ENCODE measurements at places on chromosomes 7 and 10.

DNA sequence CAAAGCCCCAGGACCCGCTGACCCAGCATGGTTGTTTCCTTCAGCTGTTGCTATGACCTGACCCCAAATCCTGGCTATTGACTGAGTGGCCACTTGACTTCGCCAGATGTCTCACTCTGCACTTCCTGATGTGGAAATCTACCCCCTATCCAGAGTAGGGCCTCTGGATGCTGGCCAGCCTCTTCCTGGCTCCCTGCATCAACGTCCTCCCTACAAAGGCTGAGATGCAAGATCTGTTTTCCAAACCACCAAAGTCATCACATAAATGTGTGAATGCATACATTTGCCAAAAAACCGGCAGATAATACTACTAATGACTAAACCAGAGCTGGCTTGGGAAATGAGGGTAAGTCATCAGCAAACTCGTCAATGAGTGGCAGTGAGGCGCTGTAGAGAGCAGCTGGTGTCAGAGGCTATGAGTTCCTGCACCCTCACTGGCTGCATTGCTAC is 70.4 kb downstream of the PYROXD2 start:
- no peak for DNase-seq

DNA sequence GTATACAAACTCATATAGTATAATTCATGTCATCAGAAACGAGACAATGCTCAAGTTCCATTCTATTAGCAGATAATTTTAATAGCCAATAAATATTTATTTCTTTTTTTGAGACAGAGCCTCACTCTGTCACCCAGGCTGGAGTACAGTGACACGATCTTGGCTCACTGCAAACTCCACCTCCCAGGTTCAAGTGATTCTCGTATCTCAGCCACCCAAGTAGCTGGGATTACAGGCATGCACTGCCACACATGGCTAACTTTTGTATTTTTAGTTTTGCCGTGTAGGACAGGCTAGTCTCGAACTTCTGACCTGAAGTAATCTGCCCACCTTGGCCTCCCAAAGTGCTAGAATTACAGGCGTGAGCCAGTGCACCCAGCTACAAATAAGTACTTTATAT is 45.7 kb downstream of the ORC5 start:
- DNase-seq, result no peak

DNA sequence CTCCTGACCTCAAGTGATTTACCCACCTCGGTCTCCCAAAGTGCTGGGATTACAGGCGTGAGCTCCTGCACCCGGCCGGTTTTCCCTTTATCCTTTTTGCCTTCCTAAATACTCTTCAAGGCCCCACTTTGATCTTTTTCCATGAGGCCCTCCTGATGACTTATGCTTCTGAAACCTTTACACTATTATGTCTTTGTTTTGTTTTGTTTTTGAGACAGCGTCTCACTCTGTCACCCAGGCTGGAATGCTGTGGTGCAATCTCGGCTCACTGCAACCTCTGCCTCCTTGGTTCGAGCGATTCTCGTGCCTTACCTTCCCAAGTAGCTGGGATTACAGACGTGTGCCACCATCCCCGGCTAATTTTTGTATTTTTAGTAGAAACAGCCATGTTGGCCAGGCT is 3.8 kb downstream of the STMP1 start:
- DNase-seq, result no peak

DNA sequence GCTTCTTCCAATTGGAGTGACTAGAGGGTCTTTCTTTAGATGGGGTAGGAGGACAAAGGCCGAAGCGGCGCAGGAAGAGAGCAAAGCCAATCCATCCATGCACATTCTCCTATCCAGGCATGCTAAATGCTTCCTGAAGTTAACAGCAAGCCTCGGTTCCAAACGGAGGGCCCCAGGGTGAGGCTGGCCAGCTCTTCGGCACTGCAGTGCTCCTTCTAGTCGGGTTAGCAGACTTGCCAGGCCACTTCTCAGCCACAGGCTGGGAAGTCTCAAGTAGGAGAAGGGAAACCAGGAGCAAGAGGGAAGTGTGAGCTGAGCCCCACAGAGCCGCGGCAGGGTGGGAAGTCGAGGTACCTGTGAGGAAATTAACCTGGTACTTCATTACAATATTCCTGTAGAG is 253.8 kb upstream of the INHBA start:
- DNase-seq, result no peak

- DNase-seq, result no peak
Observed at GRCh38 chr7:137934176-137934826, 67.6 kb downstream of the CREB3L2 start.

- no peak for DNase-seq
Observed at GRCh38 chr7:132221356-132221755, 354.9 kb downstream of the PLXNA4 start.

DNA sequence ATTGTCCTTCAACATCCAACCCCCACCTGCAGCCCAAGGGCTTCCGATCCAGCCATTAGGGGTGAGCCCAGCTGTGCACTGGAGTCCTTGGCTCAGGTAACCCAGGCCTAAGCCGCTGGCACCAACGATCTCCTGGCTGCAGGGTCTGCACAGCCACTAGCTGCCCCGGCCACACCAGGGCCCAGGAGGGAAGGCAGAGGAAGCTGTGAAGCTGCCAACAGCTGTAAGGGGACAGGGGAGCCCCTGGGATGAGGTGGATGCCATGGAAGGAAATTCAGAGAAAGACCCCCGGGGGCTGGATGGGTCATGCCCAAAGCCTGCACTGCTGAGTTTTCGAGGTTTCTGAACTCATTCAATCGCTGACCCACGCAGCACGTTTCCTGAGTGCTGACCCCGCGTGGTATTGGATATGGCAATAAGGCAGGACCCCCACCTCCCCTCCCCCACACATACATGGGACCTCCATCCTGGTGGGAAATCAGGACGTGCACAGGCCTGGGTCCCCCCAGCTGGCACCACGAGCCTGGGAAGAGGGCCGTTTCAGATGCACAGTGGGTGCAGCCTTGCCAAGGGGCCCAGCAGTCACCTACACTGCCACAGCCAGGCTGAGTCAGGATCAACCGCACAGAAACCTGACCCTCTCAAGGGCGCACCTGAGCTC is 170.3 kb downstream of the DIP2C start:
- no peak for DNase-seq

GRCh38 chr10:48450741-48451466 is 144.4 kb downstream of the MAPK8 start:
- no peak for DNase-seq

DNA sequence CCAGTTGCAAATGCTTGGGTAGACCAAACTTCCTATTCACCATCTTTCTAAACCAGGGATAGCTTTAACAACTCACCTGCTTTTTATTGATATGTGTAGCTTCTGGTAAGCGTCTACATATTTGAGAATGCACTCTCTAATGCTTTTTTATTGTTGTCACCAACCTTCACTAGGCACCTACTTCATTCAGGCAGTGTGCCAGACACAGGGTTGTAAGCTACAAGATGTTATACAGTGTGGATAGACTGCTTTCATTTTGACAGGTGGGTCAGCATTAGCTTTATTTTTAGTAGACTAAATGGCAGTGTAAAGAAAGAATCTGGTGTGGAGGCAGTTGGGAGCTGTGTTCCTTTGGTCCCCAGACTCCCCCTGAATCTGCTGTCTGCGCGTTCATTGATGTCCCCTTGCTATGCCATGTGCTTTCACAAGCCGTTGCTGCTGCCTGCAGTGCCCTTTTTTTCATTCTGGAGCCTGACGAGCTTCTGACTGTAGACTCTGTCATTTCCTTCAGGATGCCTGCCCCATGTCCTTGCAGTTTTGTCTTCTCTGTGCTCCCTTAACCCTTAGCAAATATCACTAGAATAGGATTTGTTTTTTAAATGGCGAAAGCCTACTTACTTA is 32.1 kb downstream of the NRF1 start:
- DNase-seq, result no peak

DNA sequence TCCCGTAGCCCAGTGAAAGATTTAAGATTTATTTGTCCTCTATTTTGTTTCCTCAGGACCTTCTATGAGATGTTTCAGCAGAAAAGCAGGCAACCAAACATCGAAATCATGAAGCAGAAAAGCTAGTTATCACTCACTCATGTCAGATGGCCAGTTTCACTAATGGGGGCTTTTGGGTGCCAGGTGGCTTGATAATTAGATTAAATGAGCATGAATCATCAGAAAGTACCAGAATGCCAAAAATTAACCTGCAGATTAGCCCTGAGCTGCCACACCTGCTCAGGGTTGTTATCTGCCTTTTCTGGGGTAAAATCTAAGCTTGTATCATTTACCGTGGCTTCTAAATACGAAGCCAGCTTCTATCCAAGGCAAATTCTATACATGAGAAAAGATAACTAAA is 1017.5 kb downstream of the XPNPEP1 start:
- no peak for DNase-seq

DNA sequence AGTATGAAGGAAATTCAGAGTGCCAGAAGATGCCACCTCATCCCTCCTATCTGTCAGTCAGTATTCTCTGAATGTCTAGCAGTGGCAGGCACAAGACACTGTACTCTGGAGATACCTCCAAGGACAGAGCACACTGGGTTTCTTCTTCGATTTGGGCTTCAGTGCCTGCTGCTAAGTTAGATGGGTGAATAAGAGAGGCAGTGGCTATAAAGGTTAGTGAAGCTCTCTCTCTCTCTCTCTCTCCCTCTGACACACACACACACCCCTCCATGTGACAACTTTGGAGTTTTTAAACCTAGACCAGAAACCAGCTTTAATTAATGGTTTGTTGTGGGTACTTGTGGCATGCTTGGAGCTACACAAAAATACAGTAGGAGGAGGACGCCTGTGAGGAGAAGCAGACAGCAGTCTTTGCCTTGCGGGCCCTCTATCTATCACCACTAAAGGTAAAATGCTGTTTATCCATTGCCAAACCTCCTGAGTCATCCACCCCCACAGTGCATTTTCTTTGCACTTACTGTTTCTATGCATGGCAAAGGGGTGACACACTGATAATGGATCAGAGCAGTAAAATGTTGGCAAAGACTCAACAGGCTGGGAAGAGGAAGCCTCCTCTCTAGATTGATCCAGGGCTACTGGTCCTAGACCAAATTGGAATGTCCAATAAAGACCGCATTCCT is 102.5 kb downstream of the TRIL start:
- no peak for DNase-seq

GRCh38 chr10:44946205-44946604 is 13.4 kb upstream of the RASSF4 start:
- DNase-seq, result no peak

- DNase-seq, result no peak
Observed at GRCh38 chr10:126598009-126598408, 72.5 kb downstream of the C10orf90 start.

GRCh38 chr7:26686448-26686981 is 177.9 kb downstream of the SKAP2 start:
- DNase-seq, result no peak

DNA sequence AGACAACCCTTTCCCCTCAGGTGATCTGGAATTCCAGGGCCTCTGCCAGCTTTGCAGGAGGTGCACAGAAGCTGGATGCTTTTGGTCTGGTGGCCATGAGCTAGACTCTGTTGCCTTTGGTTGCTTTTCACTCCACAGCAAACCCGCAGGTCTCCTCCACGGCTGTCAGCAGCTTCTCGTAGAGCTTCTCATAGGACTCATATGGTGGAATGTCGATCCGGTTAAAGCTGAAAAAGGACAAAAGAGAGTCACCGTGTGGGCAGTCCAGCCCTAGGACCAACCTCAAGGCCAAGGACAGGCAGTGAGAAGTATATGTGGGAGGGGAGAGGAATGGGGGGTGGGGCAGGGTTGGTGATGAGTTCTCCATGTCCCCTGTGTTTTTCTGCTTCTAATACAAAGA is 113.5 kb downstream of the SMURF1 start:
- DNase-seq, result no peak

DNA sequence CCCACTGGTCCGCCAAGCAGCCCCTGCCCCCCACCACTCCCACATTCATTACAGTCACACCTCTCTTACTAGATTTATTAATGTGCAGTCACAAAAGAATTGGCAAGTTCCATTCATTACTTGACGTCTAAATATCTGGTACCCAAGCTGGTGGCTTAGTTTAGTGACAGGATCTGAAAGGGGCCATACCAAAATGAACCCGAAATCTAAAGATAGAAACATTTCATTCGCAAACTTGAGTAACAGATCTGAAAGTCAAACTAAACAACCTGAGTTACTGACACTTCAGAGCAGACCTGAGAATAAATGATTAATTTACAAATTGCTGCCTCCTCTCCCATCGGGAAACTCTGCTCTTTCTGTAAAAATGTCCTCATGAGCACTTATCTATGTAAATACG is 53.4 kb downstream of the TNS3 start:
- DNase-seq, result no peak

- DNase-seq, result no peak
Observed at GRCh38 chr10:15841696-15842095, 18.6 kb downstream of the MINDY3 start.

DNA sequence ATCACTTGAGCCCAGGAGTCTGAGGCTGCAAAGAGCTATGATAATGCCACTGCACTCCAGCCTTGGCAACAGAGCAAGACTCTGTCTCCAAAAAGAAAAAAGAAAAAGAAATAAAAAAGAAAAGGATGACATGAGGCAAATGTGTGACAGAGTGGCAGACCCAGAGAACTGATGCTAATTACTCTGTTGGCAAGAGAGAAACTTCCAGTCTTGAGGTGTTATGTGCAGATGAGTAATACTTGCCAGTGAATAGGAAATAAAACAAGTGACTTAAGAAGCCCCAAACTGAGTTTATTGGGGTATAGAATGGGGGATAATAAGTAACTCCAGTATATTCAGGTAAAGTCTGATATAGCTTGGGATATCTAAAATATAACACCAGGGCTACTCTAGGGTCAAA is 9.5 kb upstream of the ANXA7 start:
- DNase-seq, result no peak

GRCh38 chr10:7618461-7618860 is 48.3 kb downstream of the ITIH5 start:
- no peak for DNase-seq

DNA sequence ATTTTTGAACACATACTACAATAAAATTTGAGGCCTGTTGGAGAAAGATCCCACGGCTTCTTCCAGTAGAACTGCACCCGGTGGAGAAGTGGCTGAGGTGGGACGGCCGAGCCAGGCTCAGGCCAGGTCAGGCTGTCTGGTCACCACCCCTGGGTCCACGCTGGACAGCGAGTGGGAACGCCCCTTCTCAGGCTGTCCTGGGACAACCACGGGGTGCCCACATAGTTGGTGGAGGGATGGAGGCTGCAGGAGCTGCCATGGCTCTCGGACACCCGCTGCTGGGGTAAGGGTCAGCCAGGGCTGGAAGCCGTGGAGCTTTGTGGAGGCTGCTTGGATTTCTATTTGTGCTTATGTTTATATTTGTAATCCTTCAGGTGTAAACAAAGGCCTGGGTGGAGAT is 206.5 kb downstream of the DNAJB6 start:
- no peak for DNase-seq

- no peak for DNase-seq
Observed at GRCh38 chr7:105849122-105849855, 27.1 kb downstream of the ATXN7L1 start.

DNA sequence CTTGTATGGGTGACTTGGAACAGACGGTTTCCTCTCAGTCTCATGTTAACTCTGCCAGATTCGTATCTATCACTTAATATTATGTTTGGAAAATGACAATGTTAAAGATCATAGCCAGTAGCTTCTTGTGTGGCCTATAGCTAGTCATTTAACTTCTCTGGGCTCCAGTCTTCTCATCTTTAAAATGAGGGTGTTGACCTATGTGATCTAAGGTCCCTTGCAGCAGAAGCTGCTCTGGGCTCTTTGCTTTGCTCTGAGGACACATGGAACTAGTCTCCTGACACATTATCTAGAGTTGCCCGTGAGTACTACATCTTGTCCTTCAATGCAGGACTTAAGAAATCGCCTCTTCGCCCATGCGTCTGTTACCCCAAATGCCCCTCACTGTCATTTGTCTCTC is 93.1 kb downstream of the TMEM178B start:
- DNase-seq, result no peak
